WTC11 (cell line): ENCODE measurements at places on chromosomes 3 and 15. TPM values are rescaled to one million over a fixed set of nuclear protein-coding genes. Genes with fewer than 3 reads are reported as not detected.

ZBTB20 gene
- 1.1 to 1.5 TPM (median 1.3 TPM) in 3 replicates for total RNA-seq

ALDH1L1 gene
- 0.78 to 2.0 TPM (median 1.2 TPM) in 3 replicates for total RNA-seq

IFT57 gene
- total RNA-seq: 24.8 to 32.1 TPM (median 28.4 TPM) in 3 replicates

- no peaks in the 10 kb centered on the region for H3K36me3 ChIP-seq
- DNase-seq: no peak
- no peak overlapping the region for H3K4me3 ChIP-seq
- no peak overlapping the region for H3K27ac ChIP-seq
Measured at GRCh38 chr3:128603811-128604775, 46.5 kb downstream of the RPN1 start.

- no peak for DNase-seq
- H3K4me1 ChIP-seq: no peaks in the 10 kb centered on the region
- H3K27me3 ChIP-seq: no peaks in the 10 kb centered on the region
- no peak overlapping the region for H3K4me3 ChIP-seq
Measured at GRCh38 chr3:152260026-152260425, 8.7 kb upstream of the MBNL1 start.

DNA sequence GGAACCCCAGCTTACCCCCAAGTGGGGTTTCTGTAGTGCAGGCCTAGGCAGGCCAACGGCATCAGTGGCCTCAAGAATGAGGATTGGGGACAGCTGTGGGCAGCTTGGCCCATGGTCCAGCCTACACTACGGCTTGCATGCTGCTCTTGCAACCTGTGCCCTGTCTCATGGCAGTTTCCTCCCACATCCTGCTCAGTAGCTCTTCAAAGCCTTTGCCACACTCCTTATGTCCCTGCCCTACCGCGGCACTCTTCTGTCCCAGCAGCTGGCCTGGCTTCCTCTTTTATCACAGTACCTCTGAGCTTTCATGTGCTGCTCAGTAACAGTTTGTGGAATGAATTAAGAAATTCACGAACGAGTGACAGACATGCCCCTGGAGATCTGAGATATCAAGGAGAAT lies 431.0 kb downstream of the EPHB1 start:
- H3K4me1 ChIP-seq: peaks cover 21% of the 10 kb centered on the region
- H3K27me3 ChIP-seq: peaks cover 3% of the 10 kb centered on the region
- no peak overlapping the region for H3K4me3 ChIP-seq
- H3K27ac ChIP-seq: no peak overlapping the region
- H3K36me3 ChIP-seq: peaks cover 3% of the 10 kb centered on the region
- no peak for DNase-seq

- DNase-seq: no peak
- H3K4me3 ChIP-seq: no peak overlapping the region
- H3K27ac ChIP-seq: no peak overlapping the region
- no peaks in the 10 kb centered on the region for H3K36me3 ChIP-seq
Measured at GRCh38 chr15:91491101-91491950, 362.2 kb upstream of the SLCO3A1 start.

DNA sequence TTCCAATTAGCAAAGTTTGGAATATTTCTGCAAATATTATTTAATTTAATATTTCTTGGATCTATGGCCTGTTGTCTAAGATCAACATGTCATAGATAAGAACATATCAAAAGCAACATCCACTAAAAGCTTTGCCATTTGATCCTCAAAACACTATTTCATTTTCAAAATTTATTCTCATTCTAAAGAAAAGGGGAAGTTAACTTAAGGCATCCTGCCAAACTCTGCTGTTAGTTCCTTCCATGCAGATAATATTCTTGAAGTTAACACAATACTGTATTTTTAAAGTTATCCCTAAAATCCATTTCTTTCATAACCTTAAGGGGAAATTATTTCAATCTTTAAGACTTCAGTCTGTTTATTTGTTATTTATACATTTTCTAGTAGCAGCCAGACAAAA lies 28.2 kb upstream of the GBE1 start:
- H3K36me3 ChIP-seq: no peaks in the 10 kb centered on the region
- H3K27ac ChIP-seq: no peak overlapping the region
- no peak overlapping the region for H3K4me3 ChIP-seq
